Endothelial cell of umbilical vein (primary cell): ENCODE measurements at places on chromosomes 5 and 9. TPM values are rescaled to one million over a fixed set of nuclear protein-coding genes. Genes with fewer than 3 reads are reported as not detected.

KIF4B gene
- total RNA-seq, result 0.14 and 0.44 TPM in 2 replicates

CDKN2B-AS1 gene
- 1.9 and 2.4 TPM in 2 replicates for total RNA-seq

CTNND2 gene
- not detected in 2 replicates for total RNA-seq

FRMPD1 gene
- total RNA-seq, result not detected in 2 replicates

ENTREP1 gene
- total RNA-seq, result 5.0 and 7.1 TPM in 2 replicates

PLAC8L1 gene
- 0.80 and 1.1 TPM in 2 replicates for total RNA-seq

PCDHA9 gene
- not detected in 2 replicates for total RNA-seq

PPP6C gene
- total RNA-seq, result 42.1 and 42.6 TPM in 2 replicates

OR1Q1 gene
- not detected in 2 replicates for total RNA-seq

GLDC gene
- 2.6 and 4.7 TPM in 2 replicates for total RNA-seq

LCN2 gene
- not detected in 2 replicates for total RNA-seq

TRPM3 gene
- total RNA-seq, result 0.02 and 0.33 TPM in 2 replicates

PIP5KL1 gene
- total RNA-seq, result 2.9 and 3.8 TPM in 2 replicates

ACOT12 gene
- not detected in 2 replicates for total RNA-seq

OSMR gene
- 12.8 and 19.7 TPM in 2 replicates for total RNA-seq

NEUROG1 gene
- total RNA-seq, result not detected in 2 replicates

DBH gene
- total RNA-seq, result not detected in 2 replicates

ADGRV1 gene
- 0.11 and 0.12 TPM in 2 replicates for total RNA-seq
